SW480 (cell line): ENCODE measurements at places on chromosomes 7 and 10.

GRCh38 chr10:132263866-132264265 lies 43.9 kb downstream of the STK32C start:
- no peak for DNase-seq

- DNase-seq, result no peak
Observed at GRCh38 chr10:115948465-115948864, 324.5 kb downstream of the GFRA1 start.

GRCh38 chr10:16828701-16829175 lies 11.5 kb upstream of the RSU1 start:
- DNase-seq, result no peak

DNA sequence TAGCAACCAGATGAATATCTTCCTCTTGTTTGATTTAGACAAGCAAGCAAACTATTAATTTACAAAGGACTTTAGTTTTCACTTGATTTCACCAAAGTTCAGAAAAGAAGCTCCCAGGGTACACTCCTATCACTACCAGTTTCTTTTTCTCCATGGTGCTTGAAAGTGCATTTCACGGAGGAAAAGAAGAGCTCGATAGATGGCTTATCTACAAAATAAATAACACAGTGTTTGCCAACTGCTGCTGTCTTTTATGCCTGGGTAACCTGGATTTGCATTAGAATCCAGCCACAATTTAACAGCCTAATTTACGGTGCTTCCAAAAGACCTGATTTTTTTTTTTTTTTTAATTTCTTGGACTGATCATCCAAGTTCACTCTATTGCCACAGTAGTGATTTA lies 275.7 kb downstream of the GPR37 start:
- no peak for DNase-seq

- DNase-seq, result no peak
Observed at GRCh38 chr10:79417266-79417665, 28.2 kb downstream of the ZCCHC24 start.

DNA sequence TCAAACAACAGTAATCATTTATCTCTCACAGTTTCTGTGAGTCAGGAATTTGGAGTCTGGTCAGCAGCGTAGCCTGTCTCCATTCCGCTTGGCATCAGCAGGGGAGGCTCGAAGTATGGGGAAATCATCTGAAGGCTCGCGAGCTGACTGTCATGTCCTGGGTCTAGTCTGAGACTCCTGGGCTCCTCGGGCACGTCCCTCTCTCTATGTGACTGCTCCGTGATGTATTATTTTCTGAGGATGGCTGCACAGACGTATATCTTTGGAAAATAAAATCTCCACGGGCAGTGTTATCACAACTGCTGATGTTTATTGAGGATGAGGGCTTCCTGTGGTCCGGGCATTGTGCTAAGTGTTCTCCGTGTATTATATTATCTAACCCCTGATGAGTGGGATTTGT lies 23.3 kb upstream of the PCGF5 start:
- DNase-seq, result no peak

- DNase-seq, result no peak
Observed at GRCh38 chr7:86453454-86453853, 190.3 kb upstream of the GRM3 start.

DNA sequence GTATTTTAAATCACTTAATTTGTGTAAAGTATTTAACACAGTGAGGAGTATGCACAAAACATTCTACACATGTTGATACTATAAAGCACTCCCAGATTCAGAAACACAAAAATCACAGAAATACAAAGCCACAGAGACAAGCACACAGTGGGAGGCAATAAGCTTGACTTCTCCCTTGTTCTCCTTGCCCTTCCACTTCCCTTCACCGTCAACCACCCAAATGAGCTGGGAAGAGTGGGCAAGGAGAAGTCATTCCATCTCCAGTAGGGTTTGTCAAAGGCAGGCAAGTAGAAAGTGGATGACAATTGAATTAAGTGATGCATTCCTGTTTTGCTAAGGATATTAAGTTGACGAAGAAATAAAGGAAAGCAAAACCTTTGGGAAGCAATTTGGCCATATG lies 4.2 kb upstream of the TMEM139 start:
- no peak for DNase-seq
